ENCODE measurements at places on chromosomes 13 and 19.
A peak's percentile ranks its signal among the peaks of the same experiment; 100 is the strongest.

GRCh38 chr13:34654203-34654602, 287.9 kb upstream of the NBEA start:
- DNase-seq = no peak

DNA sequence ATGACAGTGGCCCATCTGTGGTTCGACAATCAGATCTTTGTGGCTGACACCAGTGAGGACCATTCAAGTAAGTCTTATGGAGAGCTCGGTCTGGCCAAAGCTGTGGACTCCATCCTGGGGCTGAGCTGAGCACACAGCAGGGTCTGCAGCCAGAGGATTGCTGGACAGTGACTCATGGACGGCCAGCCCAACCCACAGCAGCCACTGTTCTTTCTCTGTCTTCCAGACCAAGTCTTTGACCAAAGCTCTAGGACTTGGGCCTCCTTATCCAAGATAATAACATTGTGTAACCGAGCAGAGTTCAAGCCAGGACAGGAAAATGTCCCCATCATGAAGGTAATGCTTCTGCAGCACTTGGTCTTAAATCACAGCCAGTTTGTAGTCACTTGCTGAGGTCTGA, 12.4 kb downstream of the ATP12A start:
- no peak for DNase-seq

DNA sequence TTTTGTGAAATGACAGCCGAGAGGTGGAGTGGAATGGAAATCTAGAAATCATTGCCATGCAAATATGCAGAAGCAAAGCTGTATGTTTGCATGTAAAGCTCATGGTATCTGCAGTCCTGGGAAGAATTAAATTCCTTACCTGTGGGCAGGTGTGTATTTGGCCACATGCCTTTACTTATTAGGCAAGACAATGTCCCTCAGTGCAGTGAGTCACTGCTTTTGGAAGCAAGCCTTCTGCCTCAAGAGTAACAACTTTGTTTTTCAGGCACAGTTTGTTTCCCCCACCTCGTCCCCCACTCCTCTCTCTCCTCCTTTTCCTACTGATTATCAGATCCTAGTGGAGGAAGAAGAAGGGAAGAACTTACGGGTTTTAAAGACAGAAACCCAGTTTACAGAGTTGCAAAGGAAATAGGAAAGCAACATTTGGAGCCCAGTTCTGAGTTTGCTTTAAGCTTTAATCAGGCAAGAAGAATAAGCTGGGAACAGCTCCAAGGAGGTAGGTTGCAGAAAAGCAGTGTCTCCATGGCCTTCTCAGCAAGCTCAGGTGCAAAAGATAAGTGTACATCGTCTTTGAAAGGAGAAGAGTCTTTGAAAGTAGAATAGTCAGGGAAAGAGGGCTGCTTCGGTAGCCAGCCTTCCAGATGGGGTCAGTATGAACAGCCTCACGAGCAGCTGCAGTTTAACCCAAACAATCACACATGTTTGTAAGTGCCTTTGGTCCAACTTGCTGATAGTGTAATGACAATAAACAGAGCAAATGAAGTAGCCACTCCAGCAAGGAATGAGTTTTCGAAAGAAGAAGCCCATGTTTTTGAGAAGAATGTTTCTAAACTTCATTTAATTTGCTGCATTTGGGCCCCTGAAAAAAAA, 190.1 kb downstream of the KLF5 start:
- no peak for DNase-seq

DNA sequence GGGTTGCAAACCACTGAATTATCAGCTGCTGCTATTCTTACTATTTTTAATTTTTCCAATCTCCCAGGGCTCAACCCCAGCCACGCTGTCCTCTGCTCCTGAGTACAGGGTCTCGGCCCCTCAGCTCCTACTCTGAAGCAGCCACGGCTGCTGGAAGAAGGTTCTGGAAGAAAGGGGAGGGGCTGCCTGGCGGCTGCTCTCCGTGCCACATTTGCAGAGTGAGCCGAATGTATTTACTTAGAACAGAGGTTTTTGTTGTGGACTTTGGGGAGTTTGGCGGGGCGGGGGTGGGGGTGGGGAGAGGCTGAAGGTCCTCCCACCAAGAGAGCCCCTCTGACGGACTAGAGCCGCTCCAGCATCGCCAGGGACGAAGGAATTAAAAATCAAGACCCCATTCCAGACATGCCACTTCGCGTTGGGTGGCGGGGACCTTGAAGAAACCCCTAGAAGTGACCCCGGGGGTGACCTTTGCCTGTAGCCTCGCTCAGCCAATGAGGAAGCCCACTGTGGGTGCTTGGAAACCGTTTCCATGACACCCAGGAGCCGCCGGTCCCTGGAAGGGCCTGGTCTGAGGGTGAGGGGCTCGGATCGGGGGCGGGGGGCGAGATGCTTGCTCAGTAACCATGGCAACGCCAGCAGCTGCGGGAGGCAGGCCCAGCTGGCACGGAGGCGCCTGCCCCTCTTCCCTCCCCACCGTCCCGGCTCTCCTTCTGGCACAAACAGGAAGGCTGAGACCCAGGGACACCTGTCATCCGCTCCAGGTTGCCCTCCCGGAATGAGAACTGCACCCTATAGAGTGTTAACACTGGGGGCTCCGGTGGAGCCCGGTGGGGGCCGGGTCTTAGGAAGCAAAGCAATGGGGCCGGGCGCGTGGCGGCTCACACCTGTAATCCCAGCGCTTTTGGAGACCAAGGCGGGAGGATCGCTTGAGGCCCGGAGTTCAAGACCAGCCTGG, 54.2 kb upstream of the PTPRS start:
- DNase-seq = no peak

- no peak for DNase-seq
These were observed 11.5 kb downstream of the FZR1 start for GRCh38 chr19:3517638-3518037.

DNA sequence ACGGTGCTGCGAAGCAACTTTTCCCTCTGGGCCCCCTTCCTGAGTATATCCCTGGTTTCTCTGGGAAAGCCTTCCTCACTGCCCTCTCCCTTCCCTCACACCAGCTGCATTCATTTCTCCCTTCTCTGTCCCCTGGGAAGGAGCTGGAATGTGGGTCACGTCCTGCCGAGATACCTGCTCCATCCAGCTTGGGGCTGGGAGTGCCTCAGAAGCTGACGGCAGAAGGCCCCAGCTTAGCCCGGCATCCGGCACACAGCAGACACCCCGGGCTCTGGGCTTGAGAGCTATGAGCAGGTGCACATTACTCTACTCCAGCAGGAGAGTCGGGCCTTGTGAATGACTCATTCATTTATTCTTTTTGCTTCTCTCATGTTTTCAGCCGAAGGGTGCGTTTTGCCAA, 170.6 kb downstream of the TEX29 start:
- no peak for DNase-seq

DNA sequence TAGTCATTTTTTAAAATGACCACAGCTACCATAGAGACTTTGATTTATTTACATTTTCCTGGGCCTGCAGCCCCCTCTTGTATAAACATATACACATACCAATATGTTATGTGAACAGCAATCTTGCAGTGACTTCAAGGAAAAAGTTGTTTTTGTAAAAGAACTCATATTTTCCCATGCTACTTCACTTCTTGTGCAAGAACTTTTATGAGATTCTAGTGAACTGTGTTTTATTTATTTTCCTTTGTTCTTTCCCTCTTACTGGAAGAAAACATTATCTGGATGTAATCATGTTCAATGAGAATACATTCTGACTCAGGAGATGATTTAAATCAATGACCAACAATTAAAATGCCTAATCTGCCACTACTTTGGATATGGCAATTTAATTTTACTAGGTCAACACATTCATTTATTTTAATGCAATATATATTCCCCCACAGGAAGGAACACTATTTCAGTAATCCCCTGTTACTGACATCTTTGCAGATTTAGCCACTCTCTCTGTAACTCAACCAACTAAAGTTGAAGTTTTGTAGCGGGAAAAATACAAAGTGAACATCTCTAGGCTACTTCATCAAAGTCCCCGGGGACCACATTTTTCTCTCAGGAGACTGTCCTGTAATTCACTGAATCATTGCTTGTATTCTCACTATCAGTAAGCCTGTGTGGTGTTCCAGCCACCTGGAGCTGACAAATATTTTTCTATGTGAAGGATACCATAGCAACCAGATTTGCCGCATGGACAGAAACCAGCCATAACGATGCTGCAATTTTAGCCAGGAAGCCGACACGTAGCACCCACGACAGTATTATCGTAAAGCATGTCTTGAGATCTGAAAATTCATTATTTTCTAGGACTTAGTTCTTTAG, 90.5 kb downstream of the STARD13 start:
- DNase-seq = no peak

DNA sequence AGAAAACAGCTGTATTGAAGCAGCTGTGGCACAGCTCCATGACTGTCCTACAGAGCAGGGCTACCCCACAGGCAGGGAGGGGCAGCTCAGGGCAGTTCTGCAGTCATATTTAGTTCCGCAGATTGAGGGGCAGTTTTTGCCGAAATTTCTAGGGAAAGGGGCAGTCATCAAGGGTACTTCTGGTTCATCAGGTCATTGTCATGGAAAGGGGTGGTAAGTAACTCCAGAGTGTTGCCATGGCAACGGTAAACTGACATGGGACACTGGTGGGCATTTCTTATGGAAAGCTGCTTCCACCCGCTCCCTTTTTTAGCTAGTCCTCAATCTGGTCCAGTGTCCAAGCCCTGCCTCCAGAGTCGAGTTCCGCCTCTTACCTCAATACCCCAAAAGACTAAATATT, 702.8 kb downstream of the LIG4 start:
- no peak for DNase-seq

DNA sequence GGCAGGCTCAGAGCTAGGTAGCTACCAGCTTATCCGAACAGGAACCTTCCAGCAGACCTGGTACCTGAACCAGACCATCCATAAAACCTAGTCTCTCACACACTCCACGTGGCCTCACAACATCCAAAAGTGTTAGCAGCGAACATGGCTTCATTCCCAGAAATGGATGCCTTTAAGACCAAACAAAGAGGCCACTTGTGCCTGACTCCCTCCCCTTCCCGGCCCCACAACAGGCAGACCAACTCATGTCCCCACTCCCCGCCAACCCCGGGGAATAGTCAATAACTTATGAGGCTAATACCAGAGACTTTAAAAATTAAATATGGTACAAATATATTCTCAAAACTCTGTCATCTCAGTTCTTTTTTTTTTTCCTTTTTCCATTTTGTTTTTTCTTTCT, 46.2 kb downstream of the ZNF557 start:
- DNase-seq = peak; percentile 96

GRCh38 chr19:10513223-10513622, 4.0 kb downstream of the S1PR5 start:
- no peak for DNase-seq

DNA sequence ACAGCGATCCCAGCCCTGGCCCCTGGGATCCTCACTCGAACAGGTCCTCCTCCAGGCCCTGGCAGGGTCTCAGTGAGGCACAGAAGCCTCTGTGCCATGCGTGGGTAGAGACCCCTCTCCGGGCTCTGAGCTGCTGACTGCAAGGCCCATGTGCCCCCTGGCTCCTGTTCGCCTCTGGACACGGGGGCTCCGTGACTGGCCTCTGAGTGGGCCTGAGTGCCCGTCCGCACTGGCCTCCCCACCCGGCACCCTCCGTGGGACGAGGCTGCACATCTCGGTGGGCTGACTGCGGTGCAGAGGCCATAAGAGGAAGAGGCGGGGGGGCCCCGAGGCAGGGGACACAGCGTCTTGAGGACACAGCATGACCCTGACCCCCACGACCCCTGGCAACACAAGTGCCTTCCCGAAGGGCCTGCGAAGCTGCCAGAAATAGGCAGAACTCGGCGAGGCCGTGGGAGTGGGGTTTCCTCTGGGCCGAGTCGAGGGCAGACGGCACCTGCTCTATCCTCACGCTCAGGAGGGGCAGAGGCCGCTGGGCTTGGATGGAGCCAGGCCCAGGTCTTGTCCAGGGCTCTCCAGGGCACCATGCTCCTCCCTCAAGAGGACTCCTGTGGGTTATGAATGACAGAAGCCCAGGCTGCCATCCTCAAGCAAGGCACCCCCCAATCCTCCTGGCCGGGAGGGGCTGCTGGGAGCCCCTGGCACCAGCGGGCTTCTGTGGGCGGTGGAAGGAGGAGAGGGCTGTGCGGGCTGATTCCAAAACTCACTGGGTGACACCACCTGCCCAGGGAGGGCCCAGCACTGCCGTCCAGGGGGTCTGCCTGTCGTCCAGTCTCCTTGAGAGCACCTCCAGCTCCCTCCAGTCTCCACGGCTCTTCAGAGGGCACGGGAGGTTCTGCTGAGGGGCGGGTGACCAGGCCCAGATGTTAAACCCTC, 52.6 kb downstream of the RASA3 start:
- no peak for DNase-seq

DNA sequence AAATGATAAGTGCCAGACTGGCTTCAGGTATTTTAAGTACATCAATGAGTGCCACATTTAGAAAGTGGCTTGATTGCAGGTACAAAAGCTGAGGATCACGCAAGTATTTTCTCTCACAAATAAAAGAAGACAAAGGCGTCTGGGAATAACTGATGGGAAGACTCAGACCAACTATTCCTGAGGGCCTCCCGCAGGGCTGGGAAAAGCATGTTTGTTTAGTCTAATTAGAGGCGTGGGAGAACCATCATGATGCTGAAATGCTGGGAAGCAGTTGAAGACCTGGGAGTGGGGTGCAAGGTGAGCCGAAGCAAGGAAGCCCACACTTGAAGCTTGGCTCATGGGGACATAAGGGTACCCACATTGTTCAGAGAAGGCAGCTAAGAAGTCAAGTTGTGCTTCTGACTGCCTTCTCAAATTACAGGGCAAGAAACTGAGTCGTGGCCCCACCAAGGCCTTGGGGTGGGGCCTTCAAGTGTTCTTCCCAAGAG, 536.0 kb downstream of the MYO16 start:
- DNase-seq = no peak

GRCh38 chr19:56086671-56087430, 34.2 kb downstream of the ZNF787 start:
- DNase-seq = no peak

GRCh38 chr13:37202264-37202663, 96.8 kb upstream of the CSNK1A1L start:
- no peak for DNase-seq

- DNase-seq = no peak
These were observed 43.2 kb downstream of the N4BP2L2 start for GRCh38 chr13:32495429-32495828.

GRCh38 chr19:47302249-47302648, 7.4 kb upstream of the C5AR1 start:
- no peak for DNase-seq

- no peak for DNase-seq
These were observed 493.4 kb upstream of the PCDH20 start for GRCh38 chr13:61908906-61909615.

GRCh38 chr13:95784900-95785290, 108.0 kb downstream of the DNAJC3 start:
- no peak for DNase-seq

GRCh38 chr19:37943480-37943879, 36.5 kb downstream of the SIPA1L3 start:
- DNase-seq = no peak

Data from globus pallidus (tissue), 1 donor.